CD4-positive, alpha-beta T cell treated with Interferon gamma for 1 hour (primary cell): ENCODE measurements at places on chromosomes 5 and 9.

DNA sequence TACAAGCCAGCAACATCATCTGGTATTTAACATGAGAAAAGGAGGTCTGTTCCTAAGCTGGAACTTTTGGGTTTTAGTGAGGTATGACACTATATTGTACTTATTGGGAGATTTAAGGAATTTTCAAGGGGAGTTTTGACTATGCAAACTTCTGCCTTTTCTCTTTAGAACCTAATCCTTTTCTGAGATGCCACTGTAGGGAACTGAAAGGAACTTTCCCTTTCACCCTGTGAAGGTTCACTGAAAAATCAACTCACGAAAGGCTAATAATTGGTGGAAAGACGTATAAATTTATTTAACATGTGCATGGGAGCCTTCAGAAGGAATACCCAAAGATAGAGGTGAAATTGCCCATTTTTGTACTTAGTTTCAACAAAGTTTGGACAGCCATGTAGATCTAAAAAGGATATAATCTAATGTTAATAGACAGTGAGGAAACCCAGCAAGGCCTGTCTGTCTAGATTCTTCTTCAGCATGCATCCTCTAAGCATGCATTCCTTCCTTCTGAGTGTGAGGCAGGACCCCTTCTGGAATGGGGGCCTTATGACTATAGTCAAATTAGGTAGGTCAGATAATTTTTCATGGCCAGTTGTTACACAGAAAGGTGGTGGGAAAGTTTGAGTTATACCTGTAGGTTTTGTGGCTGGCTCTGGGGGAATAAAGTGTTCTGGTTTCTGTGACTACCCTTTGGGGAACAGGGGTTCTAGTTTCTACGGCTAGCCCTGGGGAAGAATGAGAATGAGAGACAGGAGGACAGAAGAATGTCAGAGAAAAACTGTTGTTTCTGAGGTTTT lies 200.3 kb downstream of the C9orf152 start:
- DNase-seq, result no peak

GRCh38 chr5:84292788-84293653 lies 91.7 kb downstream of the EDIL3 start:
- DNase-seq, result no peak

GRCh38 chr9:126615245-126615790 lies 1.6 kb downstream of the LMX1B start:
- peak; percentile 18 for DNase-seq

GRCh38 chr5:175223291-175223690 lies 220.7 kb downstream of the DRD1 start:
- DNase-seq, result no peak

DNA sequence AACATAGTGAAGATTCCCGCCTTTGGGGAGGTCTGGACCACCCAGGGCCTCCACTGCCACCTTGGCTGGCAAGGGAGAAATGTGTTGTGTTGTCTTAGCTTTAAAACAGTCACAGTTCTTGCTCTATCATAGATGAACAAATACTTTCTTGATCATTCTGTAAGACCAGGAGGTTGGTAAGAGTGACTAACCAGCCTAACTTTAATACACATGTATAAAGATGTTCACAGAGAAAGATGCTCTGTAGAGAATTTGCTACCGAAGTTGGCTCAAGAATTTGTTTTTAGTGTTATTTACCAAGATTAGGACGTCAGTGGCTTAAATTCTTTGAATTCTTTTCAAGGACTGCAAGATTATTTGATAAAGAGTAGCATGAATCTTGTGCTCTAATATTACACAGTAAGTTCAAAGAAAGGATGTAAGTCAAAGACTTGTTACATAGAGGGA lies 28.4 kb downstream of the GLRX start:
- no peak for DNase-seq
